ENCODE measurements at places on chromosomes 2 and 18.
A peak's percentile ranks its signal among the peaks of the same experiment; 100 is the strongest.

- DNase-seq: no peak
Measured at GRCh38 chr2:44033947-44034346, 38.2 kb upstream of the LRPPRC start.

- DNase-seq: peak; percentile 3
Measured at GRCh38 chr2:79855264-79856006, 342.6 kb downstream of the CTNNA2 start.

DNA sequence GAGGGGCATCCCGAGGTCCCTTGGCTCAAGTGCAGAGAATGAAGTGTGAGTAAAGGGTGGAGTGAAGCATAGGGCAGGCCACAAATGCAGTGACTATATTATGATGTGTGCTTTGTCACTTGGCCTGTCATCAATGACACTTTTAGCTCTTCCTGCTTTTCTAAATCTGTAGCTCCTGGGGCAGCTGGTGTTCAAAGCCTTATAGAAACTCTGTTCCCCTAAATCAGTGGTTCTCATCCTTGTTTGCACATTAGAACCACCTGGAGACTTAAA is 135.6 kb upstream of the LGALSL start:
- no peak for DNase-seq

DNA sequence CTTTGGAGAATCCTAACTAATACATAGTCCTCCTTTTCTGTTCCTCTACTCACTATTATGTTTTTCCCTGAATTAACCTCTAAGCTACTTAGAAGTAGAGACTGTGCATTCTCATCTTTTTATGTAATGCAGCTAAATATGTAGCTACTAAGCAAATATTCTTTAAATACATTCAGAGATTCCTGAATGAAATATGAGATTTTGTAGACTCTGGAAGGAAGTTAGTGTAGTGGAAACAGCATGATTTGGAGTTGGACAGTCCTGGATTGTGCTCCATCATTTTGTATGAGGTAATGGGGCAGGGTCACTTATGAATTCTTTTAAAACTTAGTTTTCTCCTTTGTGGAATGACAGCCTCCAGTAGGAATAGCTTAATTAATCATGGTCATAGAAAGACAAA is 24.7 kb upstream of the NT5C1B start:
- peak; percentile 20 for DNase-seq

GRCh38 chr2:460861-461260 is 173.0 kb upstream of the ALKAL2 start:
- DNase-seq: peak; percentile 41

DNA sequence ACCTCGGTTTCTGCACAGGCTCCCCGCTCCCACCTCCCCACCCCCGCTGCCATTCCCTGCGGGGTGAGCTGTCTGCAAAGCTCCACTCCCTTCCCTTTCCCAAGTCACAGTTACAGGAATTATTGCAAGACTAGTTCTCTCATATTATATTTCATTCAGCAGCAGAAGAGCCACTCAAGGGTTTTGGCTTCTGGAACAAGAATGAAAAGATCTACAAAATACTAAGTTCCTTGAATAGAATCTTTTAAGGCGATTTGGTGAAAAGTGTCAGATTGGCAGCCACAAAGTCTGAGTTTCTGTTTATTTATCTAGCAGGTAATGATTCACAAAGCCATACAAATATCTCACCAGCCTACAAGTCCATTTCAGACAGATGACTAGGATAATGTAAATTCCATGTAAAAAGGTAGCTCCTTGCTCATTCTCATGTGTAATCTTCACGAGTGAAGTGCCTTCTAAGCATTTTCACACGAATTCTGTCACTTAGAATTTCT is 221.9 kb upstream of the RBBP8 start:
- peak; percentile 22 for DNase-seq

DNA sequence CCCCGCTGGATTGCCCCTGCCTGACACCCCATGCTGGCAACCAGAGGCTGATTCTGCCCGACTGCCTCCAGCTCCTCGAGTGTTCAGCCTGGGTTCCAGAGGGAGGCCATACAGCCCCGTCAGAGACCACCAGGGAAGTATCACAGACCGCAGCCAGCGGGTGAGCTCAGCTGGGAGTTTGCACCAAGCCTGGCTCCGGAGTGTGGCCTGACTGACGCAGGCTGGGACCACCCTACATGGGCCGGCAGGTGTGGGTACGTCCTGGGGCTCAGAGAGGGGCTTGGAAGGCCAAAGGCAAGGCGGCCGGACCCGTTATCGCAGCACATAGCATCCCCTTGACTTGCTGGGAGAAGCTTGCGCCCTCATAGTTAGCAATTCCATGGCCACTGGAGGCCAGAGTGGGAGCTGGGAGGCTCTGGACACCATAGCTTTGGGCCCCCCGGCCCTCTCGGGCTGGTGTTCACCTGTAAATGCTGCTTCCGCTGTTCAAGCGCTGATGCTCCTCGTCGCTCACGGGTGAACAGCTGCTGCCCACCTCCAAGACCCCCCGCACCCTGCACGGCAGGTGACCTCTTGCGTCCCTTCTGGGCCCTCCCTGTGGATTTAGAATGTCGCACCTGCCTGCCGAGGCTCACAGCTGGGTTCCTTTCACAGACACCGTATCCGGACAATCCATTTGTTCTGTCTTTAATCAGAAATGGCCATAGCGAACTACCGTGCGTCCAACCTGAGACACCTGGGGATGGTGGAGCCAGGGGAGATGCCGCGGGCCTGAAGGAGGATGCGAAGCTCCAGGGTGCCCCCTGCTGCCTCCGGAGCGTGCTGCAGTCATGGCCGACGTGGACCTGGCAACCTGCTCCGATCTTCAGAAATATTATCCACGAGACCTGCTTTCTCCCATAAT is 31.2 kb upstream of the SLC66A3 start:
- DNase-seq: peak; percentile 48

GRCh38 chr2:208872591-208872990 is 466.0 kb downstream of the PTH2R start:
- DNase-seq: no peak

- no peak for DNase-seq
Measured at GRCh38 chr2:101415220-101415619, 27.9 kb upstream of the CREG2 start.

- no peak for DNase-seq
Measured at GRCh38 chr2:237667893-237668292, 40.5 kb downstream of the LRRFIP1 start.

- no peak for DNase-seq
Measured at GRCh38 chr18:45168866-45169600, 446.2 kb upstream of the SLC14A2 start.

GRCh38 chr2:235598532-235599531 is 105.0 kb downstream of the AGAP1 start:
- DNase-seq: no peak

- DNase-seq: no peak
Measured at GRCh38 chr18:22136395-22136794, 33.0 kb upstream of the GATA6 start.

DNA sequence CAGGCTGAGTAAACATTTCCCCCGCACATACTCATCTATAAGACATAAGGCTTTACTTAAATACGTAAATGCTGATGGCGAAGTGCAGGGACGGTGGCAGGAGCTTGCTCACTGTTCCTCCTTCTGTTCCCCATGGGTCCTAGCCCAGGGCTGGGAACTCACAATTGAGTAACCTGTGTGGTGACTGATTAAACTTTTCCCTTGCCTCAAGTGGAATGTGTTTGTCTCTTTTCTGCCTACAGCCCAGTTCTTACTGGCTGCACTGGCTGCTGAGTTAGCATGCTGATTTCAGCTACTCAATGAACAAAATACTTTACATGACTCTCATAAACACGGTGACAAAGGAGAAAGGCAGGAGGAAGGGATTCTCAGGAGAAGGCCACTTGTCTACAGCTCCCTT is 87.3 kb downstream of the MARCO start:
- DNase-seq: no peak

DNA sequence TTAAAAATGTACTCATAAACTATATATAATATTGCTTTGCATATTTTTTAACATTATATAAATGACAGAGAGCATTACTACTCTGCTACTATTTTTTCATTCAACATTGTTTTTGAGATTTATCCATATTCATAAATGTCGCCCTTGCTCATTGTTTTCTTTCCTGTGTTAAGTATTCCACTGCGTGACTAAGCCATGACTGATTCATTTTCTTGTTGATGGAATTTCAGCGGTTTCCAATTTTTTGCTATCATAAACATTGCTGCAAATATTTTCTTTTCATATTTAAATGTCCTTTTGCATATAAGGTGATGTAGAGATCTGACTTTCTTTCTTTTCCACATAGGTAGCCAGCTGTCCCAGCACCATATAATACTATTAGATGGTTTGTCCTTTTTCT is 57.6 kb downstream of the SFXN5 start:
- no peak for DNase-seq

All from myocyte (in vitro differentiated cells).